ENCODE measurements at places on chromosomes 3 and 15. TPM values are rescaled to one million over a fixed set of nuclear protein-coding genes. Genes with fewer than 3 reads are reported as not detected.

DNA sequence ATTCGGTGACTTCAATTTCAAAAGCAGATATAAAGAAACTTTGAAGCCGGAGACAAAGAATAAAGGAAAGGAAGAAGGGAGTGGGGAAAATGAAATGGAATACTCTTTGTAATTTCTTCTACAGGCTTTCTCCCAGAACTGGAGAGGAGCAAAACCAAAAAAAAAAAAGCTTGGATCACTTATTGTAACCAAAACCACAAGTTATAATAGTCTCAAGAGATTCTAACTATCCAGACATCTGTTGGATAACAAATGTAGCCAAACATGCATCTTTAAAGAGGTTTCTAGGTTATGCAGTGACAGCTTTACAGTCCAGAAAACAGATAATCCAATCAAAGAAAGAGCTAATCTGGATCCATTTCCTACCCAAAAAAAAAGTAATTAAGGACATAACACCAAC is 36.2 kb downstream of the VGLL3 start:
- DNase-seq = no peak

DNA sequence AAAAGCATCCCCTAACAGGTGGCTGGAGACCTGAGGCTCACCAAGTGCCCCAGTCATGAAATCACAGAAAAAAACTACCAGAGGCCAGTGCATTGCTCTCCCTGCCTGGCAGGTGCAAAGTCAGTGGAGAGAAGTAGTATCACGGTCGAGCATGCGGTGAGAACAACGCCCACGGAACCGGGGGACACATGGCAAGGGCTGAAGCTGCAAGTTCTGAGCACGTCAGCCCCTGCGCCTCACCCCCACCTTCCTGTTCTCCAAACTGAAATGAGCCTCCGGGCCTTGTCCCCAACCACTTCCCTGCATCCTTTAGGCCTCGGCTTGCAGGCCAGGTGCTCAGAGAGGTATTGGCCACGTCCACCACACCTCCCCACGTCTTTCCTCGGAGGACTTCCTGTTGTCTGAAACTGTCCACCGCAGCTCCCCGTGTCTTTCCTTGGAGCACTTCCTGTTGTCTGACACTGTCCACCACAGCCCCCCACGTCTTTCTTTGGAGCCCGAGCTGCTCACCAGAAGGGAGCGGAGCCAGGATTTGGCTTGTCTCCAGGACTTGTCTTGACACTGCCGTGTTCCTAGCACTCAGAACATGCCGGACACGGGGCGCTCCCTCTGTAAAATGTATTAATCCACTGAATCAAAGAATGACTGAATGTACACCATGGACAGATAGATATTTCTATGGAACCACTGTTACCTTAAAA is 43.9 kb downstream of the NSMCE3 start:
- no peak for DNase-seq

DNA sequence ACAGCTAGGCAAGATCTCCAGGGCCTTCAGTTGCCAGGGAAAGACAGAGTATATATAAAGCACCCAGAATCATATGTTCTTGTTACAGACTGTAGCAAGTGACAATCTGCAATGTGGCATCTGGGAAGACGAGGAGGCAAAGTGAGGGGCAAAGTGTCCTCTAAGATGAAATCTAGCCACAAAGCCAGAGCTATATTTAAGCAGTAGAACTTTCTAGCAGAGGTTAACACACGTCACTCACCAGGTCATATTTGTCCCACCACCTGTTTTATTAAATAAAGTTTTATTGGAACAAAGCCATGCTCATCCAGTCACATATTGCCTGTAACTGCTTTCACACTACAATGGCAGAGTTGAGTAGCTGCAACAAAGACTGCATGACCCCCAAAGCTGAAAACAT is 51.5 kb downstream of the PDZRN3 start:
- no peak for DNase-seq

DNA sequence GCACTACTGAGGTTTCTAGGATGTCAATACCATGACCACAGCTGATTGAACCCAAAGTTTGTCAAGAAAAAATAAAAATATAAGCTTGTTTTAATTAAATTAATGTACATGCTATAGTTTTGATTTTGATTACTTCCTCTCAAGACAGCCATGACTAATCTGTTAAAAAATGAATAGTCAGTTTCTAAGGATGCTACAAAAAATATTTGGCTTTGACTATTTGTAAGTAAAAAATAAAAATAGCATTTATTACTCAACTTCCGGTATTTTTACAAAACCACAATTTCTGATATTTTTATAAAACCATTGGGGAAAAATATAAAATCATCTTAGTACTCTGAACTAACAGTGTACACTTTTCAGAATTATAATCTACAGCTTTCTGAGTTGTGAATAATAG is 12.1 kb upstream of the TEX9 start:
- no peak for DNase-seq

GRCh38 chr3:170572665-170573253 is 13.1 kb downstream of the SLC7A14 start:
- no peak for DNase-seq

DNA sequence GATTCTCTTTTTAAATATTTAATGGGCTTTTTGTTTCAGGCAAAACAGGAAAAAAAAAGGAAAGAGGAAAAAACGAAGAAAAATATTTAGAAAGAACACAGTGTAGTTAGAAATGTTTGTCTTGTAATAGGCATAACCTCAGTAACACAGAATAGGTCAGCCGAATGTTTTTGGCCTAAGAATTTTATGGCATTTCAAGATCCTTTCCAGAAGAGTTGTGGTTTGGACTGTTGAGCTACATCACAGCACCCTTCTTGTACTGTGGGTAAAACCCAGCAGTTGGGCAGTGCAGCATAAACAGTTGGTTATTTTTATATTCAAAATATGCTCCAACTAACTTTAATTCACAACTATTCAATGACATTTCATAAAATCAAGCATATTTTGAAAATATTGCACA is 474.4 kb upstream of the AGTR1 start:
- DNase-seq = no peak

- DNase-seq = no peak
Observed at GRCh38 chr15:86155551-86155950, 75.9 kb downstream of the AGBL1 start.

DNA sequence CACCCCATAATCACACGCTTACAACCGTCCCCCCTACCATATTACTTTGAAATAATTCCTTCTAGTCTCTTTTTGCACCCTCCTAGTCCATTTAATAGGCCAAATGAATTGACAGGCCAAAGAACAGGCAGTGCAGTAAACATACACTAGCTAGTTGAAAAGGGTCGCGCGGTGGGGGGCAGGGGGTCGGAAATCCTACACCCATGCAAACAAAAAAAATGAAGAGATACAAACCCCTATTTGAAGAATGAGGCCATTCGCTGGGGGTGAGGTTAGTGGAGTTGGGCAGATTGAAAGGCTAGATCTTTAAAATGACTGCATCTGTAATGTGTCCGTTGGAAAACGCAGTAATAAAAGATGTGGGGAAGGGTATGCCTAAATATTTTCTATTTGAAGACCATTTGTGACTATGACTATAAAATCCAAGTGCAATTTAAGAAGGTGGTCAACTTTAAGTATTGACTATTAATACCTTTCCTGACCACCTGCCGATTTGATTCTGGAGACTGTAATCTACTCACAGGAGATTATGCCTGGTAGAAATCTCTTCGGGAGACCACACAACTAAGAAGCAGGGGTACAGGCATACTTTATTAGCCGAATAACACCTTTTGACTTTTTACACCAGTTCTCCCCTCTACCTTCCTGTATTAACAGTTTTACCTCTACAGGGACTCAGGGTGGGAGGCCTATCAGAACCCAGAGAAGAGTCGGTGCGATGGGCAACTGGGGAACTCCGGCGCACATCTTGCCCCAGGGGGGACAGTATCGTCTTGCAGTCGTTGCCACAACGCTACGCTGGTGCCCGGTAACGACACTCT is 762 bp upstream of the ARL6 start:
- DNase-seq = no peak

The HIGD1A gene
- 333 TPM for total RNA-seq
